ENCODE measurements at places on chromosomes 7 and 10.

DNA sequence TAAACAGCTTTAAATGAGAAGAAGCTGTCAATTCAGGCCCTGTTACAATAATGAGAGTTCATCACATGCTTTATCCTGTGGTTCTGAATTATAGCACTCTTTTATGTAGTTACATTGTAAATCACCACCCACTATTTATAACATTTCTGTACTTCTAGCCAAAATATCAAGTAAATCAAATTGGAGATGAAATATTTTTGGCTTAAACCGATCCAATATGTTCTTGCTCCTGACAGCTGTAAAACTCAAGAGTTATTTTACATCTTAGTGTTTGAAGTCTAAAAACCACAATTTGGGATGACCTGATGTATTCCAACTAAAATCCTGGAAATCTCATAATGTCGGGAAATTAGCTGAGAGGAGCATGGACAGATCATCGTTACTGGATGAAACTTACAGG is 371.2 kb upstream of the LRRN3 start:
- DNase-seq = no peak

GRCh38 chr7:41148521-41148951 is 554.4 kb downstream of the INHBA start:
- DNase-seq = no peak

DNA sequence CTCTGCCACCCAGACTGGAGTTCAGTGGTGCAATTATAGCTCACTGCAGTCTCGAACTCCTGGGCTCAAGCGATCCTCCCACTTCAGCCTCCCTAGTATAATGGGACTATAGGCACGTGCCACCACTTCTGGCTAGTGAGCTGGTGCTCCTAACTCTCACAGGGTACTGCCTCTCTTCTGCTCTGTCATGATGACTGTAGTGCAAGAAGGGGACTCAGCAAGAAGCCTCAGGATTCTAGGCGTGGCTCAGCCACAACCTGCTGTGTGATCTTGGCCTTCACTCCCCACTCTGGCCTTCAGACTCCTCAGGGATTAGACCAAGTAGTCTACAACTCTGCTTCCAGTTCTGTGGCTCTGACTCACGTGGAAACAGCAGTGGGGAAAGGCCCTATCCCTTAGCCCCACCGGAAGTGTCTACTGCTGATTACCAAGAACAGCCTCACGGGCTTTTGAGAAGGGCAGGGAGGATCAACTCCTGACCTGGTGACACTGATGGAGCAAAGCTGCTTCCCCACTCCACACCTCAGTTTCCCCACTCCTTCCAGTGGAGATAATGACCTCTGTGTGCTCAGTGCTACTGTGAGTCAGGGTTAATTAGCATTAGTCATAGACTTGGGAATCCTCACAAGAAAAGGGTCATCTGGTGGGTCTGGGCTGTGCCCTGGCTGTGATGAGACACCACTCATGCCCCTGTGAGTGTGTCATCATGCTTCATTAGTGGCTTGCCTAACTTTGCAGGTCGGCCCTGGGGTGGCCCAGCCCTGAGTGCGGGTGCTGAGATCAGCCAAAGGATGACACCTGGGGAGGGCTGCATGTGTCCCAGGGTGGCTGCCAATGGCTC is 41.1 kb downstream of the ZC3HC1 start:
- DNase-seq = no peak

- no peak for DNase-seq
These were observed 99.8 kb upstream of the RET start for GRCh38 chr10:42977032-42977416.

- DNase-seq = peak; percentile 38
These were observed 19.4 kb downstream of the SFTPD start for GRCh38 chr10:79929409-79929904.

DNA sequence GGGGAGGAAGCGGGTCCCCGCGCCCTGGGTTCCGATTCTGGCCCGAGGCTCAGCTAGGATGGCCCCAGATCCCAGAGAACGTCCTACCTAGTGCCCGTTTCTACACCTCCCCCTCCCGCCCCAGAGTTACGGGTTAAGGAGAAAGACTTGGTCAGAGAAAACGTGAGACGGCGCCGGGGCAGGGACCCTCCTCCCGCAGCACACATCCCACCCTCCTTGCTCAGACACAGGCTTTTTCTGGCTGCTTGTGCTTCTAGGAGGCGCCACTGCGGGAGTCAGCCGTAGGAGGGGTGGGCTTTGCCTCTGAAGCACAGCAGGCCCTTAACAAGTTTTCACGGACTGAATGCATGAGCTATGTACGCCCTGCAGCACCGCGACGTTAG is 104.9 kb upstream of the LEP start:
- no peak for DNase-seq

DNA sequence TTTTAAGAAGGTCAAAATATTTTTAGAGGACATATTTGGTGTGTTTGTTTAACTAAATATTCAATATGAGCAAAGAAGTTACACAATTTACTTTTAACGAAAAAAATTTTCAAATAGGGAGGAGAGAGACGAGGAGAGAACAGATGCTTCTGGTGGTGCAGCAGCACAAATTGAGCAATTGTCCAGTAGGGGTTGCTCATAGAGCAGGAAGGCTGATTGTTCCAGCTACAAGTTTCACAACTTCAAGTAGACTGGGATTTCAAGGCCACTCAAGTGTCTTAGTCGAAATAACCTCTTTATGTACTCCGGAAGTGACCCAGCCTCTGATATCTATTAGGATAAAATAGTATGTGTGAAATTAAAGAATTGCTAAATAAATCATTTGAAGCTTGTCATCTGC is 197.9 kb downstream of the HDAC9 start:
- DNase-seq = no peak

DNA sequence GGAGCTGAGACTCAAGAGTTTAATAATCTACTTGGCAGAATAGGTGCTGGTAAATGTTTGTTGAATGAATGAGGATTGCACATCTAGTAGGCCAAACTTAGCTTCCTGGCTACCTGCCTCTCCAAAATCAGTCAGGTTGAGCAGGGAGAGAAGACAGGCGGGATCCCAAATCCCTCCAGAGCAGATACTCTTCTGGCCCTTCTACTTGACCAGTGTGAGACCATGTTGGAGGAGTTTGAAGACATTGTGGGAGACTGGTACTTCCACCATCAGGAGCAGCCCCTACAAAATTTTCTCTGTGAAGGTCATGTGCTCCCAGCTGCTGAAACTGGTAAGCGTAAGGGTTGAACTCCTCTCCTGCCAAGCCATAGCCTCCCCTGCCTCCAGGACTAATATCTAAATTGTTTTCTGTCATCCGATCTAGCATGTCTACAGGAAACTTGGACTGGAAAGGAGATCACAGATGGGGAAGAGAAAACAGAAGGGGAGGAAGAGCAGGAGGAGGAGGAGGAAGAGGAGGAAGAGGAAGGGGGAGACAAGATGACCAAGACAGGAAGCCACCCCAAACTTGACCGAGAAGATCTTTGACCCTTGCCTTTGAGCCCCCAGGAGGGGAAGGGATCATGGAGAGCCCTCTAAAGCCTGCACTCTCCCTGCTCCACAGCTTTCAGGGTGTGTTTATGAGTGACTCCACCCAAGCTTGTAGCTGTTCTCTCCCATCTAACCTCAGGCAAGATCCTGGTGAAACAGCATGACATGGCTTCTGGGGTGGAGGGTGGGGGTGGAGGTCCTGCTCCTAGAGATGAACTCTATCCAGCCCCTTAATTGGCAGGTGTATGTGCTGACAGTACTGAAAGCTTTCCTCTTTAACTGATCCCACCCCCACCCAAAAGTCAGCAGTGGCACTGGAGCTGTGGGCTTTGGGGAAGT is 2.2 kb upstream of the MBLAC1 start:
- no peak for DNase-seq

DNA sequence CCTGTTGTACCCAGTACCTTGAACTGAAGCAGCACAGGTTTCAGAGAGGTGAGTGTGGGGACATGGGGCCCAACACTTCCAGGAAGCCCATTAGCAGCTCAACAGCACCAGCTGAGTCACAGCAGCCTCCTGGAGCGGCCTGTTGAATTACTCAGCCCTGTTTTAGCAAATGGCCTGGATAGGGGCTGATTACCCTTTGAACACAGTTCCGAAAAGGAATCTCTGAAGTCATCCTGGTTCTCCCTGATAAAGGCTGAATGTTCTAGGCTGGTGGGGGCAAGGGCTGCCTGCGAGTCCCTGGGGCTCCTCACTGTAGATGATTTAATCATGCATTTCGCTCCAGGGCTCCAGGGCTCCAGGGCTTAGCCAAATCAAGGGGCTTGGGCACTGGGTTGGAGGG is 287.5 kb downstream of the GRID1 start:
- no peak for DNase-seq

GRCh38 chr7:139047970-139048369 is 12.1 kb upstream of the ZC3HAV1L start:
- no peak for DNase-seq
